Effector memory CD4-positive, alpha-beta T cell (primary cell): ENCODE measurements at places on chromosomes 16 and 17.

- DNase-seq: no peak
Measured at GRCh38 chr16:9231039-9231438, 139.6 kb downstream of the HAPSTR1 start.

DNA sequence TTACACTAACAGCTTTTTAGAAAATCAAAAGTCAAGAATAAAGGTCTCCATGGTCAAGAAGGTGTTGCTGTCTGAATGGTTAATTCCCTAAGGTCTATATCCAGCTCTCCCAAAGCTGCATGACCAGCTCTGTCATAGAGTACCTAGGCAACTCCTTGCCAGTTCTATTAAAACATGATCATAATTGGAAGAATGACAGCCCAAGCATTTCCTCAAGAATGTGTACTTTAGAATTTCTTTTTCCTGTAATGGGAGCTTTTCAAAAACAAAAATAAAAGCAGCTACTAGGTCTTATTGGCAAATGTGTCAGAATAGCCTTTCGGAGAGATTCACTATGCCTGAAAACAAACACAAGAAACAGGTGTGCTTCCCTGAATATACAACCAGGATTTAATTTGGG is 7.9 kb downstream of the SPOP start:
- DNase-seq: no peak

DNA sequence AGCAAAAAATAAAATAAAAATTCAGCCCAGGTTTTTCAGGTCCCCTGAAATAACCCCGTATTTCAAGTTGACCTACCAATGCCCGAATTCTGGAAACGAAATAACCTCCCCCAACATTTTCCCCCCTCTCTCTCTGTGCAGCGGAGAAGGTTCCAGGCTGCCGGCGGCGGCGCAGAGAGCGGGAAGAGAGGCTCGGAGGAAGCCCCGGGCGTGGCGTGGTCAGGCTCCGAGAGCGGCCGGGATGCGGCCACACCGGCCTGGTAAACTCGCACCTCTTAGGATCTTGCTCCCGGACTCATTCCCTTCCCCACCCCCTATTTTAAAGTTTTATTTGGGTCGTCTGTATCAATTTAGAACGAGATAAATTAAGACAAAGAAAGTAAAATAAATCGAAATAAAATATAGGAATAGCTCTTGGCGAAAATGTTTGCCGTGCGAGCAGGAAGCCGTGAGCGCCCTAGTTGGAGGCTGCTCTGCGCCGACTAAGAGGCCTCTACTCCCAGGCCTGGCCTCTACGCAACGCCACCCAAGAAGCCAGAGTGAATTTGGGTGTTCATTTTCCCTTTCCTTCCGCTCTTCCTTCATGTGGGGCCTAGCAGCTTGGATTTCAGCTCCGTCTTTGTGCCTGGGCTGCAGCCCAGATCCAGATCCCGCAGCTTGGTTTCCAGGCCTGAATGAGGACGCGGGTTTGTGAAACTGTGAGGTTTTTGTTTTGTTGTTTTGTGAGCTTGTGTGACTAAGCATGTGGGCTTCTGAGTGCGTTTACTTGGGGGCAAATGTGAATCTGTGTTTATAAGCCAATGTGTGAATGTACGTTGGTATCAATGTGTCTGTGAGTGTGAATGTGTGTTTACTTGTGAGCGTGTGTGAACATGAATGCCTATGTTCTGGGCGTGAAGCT is 1.5 kb upstream of the HOXB6 start:
- no peak for DNase-seq

- no peak for DNase-seq
Measured at GRCh38 chr17:10879190-10879836, 41.4 kb upstream of the PIRT start.

DNA sequence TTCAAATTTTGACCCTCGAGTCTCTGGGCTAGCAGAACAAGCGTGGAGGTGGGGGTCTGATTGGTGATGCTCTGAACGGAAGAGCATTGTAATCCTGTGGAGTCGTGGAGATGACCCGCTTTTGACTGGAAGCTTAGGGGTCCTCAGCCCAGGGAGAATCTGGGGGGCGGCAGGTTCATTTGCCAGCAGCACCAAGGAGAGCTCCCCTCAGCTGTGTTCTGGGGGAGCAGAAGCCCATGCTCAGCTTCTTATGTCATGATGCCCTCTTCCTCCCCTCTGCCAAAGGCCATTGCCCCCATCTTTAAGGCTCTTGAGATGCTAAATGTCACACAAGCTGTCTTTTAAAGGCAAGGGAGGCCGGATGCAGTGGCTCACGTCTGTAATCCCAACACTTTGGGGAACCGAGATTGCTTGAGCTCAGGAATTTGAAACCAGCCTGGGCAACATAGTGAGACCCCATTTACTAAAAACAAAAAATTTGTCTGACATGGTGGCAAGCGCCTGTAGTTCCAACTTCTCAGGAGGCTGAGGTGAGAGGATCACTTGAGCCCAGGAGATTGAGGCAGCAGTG is 19.3 kb downstream of the LDHD start:
- DNase-seq: no peak

DNA sequence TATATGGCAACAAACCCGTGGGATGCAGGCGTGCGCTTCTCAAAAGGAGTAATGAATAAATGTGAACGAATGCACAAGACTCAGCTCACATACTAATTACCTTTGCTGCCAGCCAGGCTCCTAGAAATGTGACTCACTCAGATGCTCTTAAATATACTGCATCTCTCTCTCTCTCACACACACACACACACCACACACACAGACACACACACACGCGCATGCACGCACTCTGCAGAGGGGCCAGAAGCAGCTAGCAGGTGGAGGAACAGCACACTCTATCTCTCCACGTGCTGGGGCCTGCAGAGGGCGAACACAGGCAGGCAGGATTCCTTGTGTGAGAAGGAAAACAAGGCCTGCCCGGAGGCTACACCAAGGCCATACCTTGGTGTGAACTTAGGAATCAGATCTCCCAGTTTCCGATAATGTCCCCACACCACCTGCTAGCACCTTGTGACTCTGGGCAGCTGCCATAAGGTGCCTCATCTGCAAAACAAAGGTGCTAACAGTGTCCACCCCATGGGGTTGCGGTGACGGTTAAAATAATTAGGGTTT is 5.3 kb downstream of the GPRC5B start:
- DNase-seq: no peak

DNA sequence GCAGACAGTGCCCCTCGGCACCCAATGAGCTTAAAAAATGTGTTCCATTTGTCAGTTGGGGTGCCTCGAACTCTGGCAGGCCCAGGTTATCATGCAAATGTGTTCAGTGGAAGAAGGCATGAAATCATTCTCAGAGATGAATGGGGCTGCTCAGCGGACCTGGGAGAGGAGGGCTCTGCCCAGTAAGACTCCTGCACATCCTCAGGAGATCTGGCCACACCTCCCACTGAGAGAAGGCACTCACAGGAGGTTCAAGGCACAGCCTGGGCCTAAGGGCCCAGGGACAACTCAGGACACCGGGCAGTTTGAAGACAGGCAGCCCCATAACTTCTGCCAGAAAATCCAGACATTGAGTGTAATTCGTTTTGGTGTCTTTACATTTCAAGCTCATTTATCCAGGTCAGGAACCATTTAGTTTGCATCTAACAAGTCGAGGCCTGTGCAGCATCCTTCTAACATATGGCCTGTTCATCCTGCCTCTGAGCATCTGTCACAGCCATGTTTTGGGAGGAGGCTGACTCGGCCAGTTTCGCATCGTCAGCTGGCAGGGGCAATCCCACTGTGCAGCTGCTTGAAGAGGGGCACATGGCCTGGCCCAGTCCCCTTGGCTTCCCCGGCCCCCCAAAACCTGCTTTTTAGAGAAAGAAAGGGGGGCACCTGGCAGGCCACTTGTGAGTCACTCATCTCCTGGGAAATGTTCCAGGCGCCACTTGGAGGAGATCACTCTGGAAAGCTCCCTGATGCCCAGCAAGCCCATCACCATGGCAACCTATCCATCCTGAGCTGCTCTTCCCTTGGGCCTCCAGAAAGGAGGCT is 31.2 kb upstream of the BCAR1 start:
- DNase-seq: no peak

GRCh38 chr17:63911657-63912100 is 621 bp upstream of the CSHL1 start:
- DNase-seq: peak; percentile 36

- DNase-seq: no peak
Measured at GRCh38 chr17:61619493-61619892, 28.5 kb upstream of the NACA2 start.

- no peak for DNase-seq
Measured at GRCh38 chr16:64276646-64277045, 845.2 kb downstream of the CDH11 start.

GRCh38 chr16:85750146-85750826 is 610 bp downstream of the C16orf74 start:
- DNase-seq: no peak

- DNase-seq: peak; percentile 44
Measured at GRCh38 chr17:48012151-48012520, 25.5 kb downstream of the COPZ2 start.

DNA sequence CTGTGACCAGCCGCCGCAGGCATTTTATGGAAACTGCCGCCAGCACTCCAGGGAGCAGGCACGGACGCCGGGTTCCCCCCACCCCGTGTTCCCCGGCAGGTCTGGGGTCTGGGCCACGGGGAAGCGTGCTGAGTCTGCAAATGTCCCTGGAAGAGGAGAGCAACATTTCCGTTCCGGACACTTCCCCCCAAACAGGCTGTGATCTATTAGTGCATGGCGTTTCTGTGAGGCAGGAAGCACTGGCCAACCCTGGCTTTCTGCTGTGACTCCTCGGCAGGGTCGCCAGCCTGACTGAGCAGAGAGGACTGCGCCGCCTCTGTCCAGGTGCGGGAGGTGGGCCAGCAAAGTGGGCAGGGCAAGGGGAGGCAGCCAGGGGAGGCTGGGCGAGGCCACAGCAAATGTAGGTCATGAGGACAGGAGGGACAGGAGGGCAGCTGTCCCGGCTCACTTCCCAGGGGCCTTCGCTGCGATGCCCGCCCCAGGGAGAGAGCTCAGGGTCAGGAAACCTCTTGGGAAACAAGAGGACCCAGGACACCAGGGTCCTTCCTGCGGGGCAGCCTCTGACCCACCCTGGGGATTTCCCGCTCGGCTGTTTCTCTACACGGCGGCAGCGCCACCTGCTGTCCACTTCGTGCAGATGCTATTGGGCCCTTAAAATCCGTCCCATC is 9.5 kb downstream of the FOXF1 start:
- peak; percentile 10 for DNase-seq

- no peak for DNase-seq
Measured at GRCh38 chr17:17114592-17115225, 72.5 kb downstream of the MPRIP start.

DNA sequence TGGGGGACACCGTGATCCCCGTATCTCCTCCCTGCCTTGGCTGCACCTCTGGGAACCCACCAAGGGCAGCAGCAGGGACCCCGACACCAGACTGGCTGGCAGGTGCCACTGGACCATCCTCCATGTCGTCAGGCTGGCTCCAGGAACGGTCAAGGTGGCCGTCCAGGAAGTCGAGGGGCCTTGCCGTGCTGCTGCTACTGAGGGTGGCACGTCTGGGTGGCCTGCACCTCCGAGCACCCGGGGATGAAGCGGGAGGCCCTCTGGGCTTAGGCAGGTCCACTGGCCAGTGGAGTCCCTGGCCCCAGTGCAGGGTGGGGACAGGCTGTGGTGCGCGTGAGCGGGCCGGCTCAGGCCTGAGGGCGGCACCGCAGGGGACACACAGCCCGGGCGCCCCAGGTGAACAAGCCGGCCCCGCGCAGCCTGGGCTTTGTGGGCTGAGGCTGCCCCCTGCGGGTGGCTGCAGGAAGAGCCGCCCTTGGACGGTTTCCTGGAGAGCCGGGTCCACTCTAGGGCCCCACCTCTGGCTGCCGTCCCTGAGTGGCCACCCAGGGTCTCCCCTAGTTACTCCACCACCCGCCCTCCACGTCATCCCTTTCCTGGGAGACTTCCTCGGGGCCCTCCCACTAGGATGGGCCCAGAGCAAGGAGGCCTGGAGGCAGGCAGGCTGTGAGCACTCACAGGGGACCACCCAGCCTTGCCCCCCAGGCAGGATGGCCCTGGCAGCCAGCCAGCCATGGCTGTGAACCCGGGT is 42.8 kb upstream of the ZC3H18 start:
- DNase-seq: peak; percentile 35

DNA sequence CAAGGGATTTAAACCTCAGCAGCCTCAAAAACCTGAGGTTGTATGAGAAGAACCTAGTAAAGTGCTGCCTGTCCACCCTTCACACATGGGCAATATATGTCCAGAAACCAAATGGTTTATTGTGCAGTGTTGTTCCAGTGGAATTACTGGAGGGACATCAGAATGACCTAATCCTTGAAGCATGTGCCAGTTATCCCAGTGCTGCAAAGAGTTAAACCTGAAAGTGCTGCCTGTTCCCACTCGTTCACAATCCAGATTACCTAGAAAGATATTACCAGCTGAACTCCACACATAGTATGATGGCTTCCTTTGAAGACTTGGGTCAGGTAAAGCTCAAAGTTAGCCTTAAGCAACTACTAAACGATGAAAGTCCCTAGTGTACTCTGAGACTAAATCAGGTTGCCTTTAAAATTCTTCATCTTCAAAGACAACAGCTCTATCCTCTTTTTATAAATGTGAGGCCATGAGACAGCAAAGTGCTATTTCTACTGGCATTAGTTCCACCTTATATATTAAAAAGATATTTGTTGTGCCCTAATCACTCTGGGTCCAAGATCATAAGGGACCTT is 133.1 kb downstream of the SNX11 start:
- no peak for DNase-seq

DNA sequence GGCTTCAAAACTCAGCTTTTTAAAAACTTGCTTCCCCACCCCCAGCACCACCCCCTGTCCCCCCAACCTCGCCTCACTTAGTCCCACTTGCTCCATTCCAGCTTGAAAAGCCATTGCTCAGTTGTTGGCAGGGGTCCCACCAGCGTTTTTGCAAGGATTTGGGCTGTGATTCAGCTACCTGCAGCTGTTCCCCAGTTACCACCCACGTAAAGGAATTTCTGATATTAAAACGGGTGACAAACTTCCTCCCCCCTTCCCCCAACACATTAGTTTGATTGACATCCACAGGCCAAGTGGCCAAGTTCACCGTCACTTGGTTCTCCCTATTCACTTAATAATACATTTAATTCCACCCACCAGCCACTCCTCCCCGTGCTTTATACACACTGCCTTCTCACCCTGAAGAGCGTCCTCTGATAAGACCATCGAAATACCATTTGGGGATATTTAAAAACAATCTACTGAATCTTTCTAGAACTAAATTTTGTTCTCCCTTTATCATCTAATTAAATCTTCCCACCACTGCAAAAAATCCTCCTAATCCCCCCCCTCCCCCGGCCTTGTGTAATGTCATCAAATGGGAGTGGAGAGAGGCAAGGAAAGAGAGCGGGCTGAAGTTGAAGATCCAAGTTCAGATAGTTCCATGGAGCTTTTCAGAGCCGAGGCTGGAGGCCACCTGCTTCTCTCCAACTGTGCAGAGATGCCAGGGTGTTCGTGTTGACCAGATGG is 55.1 kb downstream of the SOX9 start:
- DNase-seq: no peak

DNA sequence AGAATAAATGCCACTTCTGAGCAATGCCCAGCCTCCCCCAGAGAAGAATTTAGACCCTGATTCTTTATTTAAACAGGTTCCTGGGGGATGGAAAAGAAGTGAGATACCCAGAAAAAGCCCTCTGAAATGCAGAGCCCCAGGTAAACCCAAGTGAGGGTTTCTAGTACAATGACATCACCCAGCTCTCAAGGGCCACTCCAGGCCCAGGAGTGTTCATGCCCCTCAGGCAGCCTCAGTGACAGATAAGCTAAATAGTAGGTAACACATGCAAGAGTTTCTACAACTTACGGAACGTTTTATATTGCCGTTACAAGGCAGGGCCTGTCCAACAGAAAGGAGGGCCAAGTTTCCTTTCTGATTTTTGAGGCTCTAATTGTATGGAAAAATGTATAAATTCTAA is 683.7 kb upstream of the SALL1 start:
- DNase-seq: no peak

GRCh38 chr17:62822080-62822904 is 14.2 kb upstream of the MARCHF10 start:
- DNase-seq: no peak
